ENCODE measurements at places on chromosomes 4 and X.
A peak's percentile ranks its signal among the peaks of the same experiment; 100 is the strongest.

GRCh38 chr4:132266374-132266773 lies 882.7 kb upstream of the PCDH10 start:
- DNase-seq = no peak

GRCh38 chrX:123324625-123325024 lies 140.5 kb downstream of the GRIA3 start:
- DNase-seq = no peak

- no peak for DNase-seq
These were observed 1607.9 kb upstream of the TENM3 start for GRCh38 chr4:180635281-180635680.

GRCh38 chrX:10282490-10282889 lies 125.7 kb downstream of the CLCN4 start:
- no peak for DNase-seq

DNA sequence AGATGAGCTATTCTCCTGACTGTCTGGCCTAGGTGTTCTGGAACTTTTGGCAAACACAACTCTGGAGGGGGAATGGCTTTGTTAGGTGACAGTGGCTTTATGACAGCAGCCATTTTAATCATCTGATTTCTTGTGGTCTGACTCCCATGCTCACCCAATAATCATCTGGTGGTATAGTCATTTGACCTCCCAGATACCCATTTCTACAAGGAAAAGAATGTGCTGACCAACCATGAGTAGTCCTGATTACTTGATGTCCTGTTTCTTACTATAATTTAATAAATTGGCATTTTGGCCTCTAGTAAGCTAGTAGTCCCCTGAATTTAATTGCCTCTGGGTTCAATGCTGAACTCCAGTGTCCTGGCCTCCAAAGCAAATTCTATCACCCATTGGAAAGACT lies 109.9 kb upstream of the DUSP21 start:
- DNase-seq = no peak

DNA sequence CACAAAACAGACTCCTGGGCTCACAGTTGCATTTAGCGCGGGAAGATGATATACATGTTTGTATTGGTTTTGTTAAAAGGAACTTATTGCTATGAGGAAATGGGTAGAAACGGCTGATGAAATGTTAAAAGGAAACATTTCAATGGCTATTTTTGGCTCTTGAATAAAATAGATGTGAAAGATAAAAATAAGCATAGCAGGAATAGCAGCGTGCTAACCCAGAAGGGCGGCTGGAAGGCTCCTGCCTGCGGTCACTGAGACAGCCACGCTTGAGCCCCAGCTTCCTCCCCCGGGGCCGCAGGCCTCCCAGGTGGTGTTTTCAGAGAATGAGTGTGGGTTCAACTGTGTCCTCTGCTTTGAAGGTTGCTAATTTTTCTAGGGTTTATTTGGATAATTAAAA lies 35.0 kb upstream of the CLCN4 start:
- DNase-seq = no peak

DNA sequence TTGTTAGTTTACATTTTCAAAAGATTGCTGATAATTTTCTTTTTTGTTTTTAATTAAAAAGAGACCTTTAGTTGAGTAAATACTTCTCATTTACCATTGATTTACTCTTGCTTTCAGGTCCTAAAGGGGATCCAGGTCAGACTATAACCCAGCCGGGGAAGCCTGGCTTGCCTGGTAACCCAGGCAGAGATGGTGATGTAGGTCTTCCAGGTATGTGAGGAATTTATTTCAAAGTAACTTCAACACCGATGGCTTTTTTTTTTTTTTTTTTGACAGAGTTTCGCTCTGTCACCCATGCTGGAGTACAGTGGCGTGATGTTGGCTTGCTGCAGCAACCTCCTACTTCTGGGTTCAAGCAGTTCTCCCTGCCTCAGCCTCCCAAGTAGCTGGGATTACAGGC lies 135.1 kb downstream of the IRS4 start:
- no peak for DNase-seq

- peak; percentile 29 for DNase-seq
These were observed 1.6 kb downstream of the CASK start for GRCh38 chrX:41921492-41922430.

DNA sequence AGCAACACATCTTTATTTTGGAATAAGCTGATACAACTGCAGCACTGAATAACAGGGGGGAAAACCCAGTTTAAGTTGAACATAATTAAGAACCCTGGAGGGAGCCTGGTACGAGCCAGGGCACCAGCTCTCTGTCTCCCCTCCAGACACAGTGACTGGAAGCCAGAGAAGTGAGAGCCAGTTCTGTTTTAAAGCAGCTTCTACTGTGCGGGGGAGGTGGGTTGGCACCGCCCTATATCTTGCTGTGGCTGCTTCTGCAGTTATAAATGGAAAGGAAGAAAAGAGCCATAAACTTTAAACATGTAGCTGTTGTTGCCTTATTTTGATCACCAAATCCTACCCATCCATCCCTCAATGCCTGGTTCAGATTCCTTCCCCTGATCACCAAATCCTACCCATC lies 207.9 kb upstream of the ANXA3 start:
- no peak for DNase-seq

DNA sequence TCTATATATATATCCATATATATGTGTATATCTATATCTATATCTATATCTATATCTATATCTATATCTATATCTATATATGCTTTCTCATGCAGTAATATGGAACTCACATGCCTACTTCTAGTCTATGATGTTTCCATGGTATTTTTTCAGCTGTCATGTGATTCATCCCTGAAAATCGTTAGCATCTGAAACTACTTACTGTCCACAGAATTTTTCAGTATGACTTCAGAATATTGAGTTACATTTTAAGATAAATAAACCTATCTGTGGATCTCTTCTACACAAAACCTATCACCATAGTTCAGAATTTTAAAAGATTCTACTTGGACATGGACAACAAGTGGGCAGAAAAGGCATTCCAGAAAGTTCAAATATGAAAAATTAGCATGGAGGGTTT lies 855.1 kb upstream of the INTU start:
- DNase-seq = no peak

DNA sequence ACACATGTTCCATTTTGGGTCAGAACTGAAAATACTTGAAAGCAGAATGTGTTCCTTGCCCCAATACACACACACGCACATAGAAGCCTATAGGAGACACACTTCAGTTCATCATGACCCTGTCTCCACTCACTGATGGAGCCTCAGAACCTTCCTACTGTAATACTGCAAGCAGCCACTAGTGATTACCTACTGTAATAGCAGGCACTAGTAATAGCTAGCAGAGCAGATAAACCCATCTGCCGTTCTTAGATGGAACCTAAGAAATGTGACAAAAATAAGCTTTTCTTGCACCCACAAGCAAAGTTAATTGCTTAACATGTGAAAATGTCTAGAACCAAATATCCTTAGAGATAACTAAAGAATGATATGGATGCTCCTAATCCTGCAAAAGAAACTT lies 13.6 kb downstream of the AMTN start:
- DNase-seq = no peak

GRCh38 chr4:67366311-67366861 lies 178.9 kb downstream of the CENPC start:
- DNase-seq = no peak

GRCh38 chrX:11321986-11322385 lies 28.8 kb downstream of the AMELX start:
- DNase-seq = no peak

GRCh38 chr4:137510557-137511265 lies 21.6 kb downstream of the PCDH18 start:
- DNase-seq = no peak

GRCh38 chr4:27005905-27006590 lies 145.4 kb downstream of the STIM2 start:
- no peak for DNase-seq

DNA sequence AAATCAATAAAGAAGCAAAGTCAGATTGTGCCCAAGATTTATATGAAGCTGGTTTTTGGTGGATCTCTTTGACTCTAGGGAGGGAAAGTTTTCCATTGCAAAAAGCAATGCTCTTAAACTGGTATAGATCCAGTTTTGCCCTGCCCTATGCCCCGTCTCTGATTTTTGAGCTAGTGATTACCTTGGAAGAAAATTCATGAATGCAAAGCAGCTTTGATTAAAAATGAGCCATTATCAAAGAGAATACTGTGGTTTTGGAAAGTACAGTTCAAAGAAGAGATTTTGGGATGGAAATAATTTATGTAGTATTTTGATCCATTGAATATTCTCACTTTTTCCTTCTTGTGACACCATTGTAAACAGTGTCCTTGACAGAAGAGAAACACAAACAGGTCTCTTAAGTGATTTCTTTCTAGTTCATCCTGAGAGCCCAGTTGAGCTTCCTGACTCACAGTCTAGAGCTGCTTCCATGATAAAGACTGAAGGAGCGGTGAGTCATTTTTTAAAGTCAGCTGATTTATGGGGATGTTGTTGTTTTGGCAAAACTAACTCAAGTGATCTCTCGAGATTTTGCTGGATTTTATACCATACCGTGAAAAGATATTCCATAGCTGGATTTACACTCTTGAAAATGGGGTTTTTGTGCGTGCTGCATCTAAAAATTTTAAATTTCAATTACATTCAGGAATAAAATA lies 76.7 kb downstream of the AFF1 start:
- no peak for DNase-seq

DNA sequence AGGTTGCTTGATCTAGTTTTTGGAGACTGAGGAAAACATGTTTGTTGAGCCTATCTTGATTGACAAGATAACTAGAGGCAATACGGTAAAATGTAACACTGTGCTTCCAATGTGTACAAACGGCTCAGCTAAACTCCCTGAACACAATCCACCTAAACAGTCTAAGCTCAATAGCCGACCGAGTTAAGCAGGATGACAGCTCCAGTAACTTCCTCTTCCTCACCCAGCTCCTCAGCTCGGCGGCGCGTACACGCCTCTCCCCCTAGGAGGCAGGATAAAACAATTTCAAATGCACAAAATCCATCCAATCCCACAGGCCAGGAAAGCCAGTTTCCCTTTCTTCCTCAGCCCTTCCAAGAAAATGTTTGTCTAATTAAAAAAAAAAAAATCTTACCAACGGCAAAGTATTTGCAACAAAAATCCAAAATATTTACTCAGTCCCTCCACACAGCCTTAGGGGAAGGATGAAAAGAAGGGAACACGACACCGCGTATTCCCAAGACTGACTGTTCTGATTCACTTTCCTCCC lies 1.0 kb downstream of the CNOT6L start:
- peak; percentile 80 for DNase-seq

DNA sequence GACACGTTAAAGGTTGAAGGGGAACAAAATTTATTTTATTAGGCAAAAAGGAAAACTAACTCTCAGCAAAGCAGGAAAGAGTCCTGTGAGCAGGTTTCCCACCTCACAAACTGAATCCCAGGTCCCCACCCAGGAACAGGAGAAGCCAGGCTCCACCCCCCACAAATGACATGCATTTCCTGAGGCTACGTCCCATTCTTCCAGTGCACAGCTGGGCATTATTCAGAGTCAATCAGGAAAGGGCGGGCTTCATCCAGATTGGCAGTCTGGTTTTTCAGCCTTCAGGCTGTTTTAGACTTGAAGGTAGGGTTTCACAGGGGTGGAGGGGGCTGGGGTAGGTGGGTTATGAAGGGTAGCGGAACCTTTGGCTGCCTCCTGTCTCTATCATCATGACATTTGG lies 11.9 kb upstream of the ASIC5 start:
- DNase-seq = no peak

DNA sequence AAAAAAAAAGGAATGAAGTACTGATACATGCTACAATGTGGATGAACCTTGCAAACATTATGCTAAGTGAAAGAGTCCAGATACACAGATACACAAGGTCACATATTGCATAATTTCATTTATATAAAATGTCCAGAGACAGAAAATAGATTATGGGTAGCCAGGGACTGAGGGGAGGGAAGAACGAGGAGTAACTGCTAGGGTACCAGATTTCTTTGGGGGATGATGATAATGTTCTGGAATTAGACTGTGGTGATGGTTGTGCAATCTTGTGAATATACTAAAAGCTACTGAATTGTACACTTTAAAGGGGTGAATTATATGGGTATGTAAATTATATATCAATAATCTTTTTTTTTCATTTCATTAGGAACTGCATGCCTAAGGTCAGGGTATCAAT lies 20.8 kb upstream of the AP1AR start:
- DNase-seq = no peak

DNA sequence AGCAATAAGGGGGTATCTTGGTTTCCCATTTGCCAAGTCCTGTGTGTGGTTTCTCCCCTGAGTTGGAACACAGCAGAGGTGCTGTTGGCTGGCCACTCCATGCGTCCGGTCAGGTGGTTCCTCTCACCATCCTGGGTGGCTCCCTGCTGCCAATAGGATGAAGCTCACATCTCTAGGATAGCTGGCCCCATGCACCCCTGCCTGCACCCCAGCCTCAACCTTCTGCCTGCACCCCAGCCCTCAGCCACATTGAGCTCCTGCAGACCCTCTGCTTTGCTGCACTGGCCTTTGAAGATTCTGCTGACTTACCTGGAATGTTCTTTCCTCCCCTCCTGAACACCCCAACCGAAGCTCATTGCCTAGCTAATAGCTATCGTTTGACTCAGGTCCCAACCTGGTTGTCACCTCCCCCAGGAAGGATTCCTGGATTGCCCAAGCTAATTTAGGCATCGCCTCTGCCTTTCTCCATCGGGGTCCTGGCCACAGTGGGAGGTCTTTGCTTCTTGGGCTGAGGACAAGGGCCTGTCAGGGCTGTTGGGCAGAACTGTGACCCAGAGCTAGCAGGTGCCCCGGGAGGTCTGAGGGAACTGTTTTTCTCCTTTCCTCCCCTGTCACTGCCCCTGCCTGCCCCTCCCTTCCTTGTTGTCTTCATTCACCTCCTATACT lies 36.6 kb upstream of the GRPEL1 start:
- DNase-seq = no peak

- peak; percentile 59 for DNase-seq
These were observed 281.5 kb upstream of the KLF3 start for GRCh38 chr4:38382520-38382919.

- DNase-seq = no peak
These were observed 16.8 kb downstream of the CNOT6L start for GRCh38 chr4:77802402-77802801.

GRCh38 chr4:155911905-155912304 lies 8.4 kb downstream of the TDO2 start:
- DNase-seq = no peak

Data from NCI-H1092 treated with DMSO at 0.1 percent for 48 hours (cell line).